Islet precursor cell (in vitro differentiated cells): ENCODE measurements at places on chromosomes 11 and 22.

DNA sequence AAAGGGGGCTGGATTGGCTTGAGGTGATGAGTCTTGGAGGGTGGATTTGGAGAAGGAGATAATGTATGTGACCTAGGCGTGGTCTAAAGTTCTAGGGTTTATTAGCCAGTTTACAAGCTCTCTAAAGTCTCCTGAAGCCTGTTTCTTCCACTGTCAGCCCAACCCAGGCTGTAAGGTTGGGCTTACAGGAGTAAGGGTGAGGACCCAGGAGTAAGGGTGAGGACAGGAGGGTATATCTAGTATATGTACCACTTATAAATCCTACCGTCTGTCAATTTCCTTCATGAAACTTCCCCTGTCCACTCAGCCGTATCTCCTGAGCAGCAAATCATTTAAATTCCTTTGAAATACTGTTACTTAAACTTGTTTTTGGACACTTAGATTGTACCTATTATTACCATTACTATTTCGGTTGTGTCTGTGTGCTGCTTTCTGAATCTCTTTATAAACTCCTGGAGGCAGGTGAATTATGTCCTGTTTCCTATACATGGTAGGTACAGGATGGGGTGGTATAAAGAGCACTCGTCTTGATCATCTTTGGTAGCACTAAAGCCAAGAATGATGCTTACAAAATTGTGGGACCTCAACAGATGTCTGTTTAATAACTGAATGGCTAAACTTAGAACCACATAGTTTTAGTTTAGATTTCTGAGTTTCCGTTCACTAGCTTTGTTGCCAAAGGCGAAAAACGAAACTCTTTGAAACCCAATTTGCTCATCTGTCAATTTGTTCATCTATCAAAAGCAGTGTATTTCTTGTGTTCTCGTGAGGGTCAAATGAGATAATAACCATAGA, 192.0 kb downstream of the GRIK4 start:
- peak; percentile 27 for DNase-seq

GRCh38 chr11:429931-430456, 11.8 kb downstream of the ANO9 start:
- no peak for DNase-seq

DNA sequence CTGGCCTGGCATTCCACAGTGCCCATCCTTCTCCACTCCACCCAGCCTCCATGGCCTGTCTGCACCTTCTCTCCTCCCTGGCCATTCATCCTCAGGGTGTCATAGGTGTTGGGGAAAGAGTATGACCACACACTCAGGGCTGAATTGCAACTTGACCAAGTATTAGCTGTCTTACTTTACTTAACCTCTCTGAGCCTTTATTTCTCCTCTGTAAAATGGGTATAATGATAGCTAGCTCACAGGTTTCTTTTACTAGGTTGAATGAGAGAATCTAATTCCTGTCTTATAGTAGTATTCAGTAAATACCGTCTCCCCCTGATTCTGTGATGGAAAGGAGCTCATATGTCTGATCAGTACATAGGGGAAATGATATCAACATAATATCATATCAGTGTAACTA, 16.0 kb downstream of the PANX1 start:
- no peak for DNase-seq

DNA sequence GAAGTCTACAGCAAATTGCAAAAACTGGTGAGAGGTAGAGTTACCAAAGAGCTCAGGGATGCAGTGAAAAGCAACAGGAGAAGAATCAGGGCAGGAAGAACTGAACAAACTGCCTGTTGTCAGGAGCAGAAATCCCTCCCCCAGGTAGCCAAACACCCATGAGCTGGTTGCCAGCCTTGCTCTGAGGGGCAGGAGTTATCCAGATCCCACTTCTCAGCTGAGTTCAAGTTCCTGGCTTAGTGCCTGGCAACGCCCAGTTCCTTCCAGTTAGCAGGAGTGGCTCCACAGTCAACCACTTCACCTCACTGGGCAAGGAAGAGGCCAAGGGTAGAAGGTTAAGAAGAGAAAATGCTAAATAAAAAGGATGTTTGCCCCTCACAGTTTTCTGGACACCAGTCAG, 1.9 kb upstream of the MPZL2 start:
- no peak for DNase-seq

DNA sequence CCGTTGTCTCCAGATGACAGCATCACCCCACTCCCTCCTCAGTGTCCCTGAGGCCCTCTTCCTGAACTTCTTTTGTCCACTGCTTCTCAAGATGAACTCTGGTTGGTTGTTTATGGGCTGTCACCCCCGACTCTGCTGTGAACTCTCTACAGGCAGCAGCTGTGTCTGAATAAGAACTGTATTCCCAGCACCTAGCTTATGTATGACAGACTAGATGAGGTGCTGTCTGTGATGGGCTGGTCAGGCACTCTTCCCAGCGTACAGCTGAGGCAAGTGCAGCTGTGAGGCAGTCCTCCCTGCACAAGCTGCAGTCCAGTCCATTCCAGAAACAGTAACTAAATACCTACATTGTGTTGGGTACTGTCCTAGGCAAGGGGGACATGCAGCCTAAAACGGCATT, 111.4 kb upstream of the PITPNB start:
- DNase-seq, result no peak

GRCh38 chr11:74697722-74698121, 33.5 kb downstream of the CHRDL2 start:
- no peak for DNase-seq

DNA sequence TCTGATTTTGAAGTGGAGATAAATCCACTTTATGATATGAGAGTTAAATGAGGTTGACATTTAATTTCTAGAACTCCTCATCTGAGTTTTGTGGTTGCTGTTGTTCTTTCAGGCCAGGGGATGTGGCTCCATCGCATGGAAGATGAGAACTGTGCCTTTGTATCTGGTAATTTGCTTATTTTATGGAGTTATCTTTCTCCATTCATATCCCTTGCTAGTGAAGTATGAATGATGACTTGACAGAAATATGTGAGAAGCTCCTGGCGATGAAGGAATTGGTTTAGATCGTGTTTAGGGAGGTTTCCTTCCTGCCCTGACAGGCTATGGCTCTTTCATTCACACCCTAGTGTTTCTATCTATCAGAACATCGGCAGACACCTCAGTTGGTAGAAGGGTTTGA, 393.7 kb downstream of the ETS1 start:
- no peak for DNase-seq

DNA sequence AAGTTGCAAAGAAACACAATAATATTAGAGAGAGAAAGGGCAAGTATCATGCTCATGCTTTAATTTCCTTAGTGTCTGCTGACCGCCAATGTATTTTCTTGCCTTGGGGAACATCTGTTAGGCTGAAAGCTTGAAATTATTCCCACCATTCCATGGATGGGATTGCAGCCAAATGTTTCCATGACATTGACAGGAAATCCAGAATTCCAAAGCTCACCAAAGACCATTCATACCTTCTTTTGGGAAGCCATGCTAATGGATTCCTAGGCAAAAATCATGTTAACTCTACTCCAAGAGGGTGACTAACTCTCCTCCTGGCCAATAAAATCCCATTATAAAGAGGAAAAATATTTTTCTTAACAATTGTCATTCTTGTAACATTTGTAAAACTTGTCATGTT, 661.4 kb upstream of the FAT3 start:
- DNase-seq, result no peak

GRCh38 chr22:41682033-41682807, 6.4 kb downstream of the SNU13 start:
- DNase-seq, result peak; percentile 90

- DNase-seq, result no peak
These were observed 58.0 kb upstream of the FADD start for GRCh38 chr11:70145071-70145470.

- DNase-seq, result no peak
These were observed 7.5 kb upstream of the ST3GAL4 start for GRCh38 chr11:126347751-126348668.

DNA sequence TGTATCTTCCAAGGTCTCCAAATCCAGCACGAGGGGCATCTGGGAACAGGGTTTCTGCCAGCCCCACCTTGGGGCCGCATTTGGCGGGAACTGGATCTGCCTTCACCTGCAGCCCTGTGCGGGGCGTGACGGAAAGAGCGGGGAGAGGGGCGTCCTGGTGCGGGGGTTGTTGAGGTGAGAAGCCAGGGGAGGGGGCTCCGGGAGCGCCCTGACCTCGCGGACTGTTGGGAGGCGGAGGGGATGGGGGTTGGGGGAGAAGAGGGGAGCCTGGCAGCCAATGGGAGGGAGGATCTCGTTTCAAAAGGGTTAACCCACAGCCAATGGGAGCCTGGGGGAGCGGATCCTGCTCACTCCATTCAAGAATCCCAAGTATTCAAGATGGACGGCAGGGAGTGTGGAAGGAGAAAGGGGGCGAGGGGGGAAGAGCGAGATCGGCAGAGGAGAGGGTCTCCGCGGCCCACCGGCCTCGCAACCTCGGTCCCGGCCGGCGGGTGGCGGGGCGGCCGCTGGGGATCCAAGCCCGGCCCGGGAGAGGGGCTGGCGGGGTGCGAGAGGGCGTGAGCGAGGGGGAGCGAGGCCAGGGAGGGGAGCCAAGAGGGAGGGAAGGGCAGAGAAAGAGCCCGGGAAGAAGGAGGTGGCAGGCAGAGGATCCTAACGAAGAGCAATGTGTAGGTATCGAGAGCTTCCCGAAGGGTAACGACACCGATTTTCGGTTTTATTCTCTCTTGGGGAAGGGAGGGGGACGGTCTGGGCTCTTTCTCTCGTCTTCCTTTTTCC, 11.5 kb downstream of the YPEL4 start:
- DNase-seq, result peak; percentile 95

DNA sequence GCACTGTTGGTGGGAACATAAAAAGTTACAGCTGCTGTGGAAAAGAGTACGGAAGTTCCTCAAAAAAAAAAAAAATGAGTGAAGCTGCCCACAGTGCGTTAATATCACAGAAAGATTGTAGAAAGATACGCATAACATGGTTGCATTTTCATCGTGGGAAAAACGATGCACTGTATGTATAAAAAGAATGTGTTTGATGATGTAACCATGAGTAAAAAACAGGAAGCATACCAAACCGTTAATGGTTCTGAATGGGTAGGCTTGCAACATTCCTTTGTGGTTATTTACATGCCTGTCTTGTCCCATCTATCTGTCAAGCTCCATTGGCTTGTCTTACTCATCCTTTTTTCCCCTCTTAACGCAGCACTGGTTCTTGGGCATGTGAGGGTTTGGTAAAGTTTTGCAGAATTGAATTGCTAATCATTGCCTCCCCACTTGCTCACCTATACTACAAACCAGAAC, 33.8 kb upstream of the DKK3 start:
- peak; percentile 78 for DNase-seq

DNA sequence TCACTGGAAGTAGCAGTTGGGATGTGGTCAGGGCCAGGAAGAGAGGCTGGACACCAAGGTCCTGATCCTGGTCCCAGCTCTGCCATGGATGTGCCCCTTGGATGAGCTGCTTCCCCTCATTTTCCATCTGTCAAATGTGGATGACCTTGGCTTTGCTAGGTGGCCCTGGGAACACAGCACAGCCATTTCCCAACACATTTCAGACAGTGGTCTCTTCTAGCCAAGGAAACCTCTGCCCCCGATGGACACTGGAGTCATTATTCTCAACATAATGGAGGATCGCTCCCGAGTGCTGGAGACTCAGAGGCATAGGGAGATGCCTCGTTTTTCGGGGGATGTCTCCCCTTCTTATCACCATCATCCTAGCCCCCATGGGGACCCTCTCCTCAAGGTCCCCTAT, 13.6 kb upstream of the MPPED1 start:
- no peak for DNase-seq

- DNase-seq, result peak; percentile 88
These were observed 714 bp downstream of the SDF2L1 start for GRCh38 chr22:21642584-21643448.

DNA sequence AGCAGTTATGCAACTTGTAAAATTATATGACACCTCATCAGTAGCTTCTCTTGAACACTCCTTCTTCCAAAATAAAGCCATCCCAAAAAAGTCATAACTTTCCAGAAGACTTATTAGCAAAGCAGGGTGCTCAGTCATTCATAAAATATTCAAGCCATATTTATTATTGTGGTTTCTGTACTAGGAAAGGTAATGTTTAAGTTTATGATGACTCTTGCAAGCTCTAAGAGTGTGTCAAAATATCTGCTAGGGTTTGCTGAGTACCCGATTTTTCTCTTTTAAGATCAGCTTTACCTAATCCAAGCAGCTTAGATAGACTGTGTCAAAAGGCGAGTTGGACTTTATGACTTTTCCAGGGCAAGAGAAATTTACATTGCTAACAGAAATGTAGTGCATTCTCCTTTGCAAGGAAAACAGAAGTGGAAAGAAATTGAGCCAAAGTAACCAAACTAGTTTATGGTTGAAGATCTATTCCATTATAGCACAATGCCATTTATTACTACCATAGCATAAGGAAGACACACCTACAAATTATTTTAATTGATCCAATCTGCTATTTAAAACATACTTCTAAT, 98.0 kb upstream of the SOX6 start:
- no peak for DNase-seq

GRCh38 chr11:120039039-120039438, 98.9 kb downstream of the TRIM29 start:
- peak; percentile 25 for DNase-seq

GRCh38 chr22:24434471-24435322, 7.3 kb downstream of the ADORA2A start:
- DNase-seq, result no peak

GRCh38 chr11:82233201-82233600, 500.5 kb downstream of the FAM181B start:
- DNase-seq, result no peak

DNA sequence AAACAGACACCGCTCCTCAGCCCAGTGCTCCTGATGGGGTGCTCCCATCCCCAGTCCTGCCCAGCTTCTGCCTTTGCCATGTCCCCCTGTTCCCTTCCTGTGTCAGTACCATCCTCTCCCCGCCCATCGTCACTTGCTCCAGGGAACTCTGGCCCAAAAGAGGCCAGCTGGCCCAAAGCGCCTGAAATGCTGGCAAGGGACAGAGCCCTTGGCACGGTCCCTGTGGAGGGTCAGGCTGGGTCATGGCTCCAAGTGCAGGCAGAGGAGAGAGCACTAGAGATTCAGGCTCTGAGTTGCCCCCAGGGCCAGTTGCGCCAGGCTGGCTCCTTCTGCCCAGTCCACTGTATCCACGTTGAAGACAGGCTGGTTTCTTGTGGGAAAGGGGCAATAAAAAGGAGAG, 8.4 kb upstream of the HDHD5 start:
- DNase-seq, result no peak

- DNase-seq, result no peak
These were observed 154.0 kb upstream of the SYT13 start for GRCh38 chr11:45440111-45440510.

DNA sequence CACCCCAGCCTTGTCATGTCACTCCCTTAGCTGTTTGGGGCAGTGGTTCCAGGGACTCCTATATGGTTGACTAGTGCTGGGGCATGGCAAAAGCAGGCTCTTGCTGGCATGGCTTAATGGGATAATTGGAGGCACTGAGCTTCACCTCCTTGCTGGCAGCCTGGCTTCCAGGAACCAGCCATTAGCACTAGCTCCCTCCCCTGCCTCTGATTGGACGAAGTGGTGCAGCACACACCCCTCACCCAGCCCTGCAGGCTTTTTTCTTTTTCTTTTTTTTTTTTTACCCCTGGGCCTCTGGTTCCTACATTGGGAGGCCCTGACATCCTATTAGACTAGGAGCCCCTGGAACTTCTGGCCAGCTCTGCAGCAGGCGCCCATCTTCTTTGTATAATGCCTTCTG, 18.6 kb downstream of the PHLDB1 start:
- peak; percentile 78 for DNase-seq
